Activated naive CD4-positive, alpha-beta T cell treated with Interleukin-2 at 50 U/mL for 16 hours (primary cell): ENCODE measurements at places on chromosomes 13 and 19.

DNA sequence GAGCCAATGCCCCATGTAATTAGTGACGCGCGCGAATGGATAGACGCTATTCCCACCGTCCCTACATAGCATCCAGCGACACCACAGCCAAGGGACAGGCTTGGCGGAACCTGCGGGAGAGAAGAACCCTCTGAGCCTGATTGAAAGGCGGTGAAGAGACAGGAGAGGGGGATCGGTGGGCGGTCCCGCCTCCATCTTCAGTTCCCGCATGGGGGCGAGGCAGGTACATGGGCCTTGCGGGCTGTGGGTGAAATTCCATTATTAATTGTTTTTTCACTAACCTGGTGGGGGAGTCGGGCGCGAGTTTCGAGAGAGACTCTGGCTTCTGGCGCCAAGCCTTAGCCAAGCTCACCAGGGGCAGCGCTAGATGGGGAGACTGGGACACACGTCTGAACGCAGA, 8.4 kb upstream of the TEX101 start:
- no peak for DNase-seq

DNA sequence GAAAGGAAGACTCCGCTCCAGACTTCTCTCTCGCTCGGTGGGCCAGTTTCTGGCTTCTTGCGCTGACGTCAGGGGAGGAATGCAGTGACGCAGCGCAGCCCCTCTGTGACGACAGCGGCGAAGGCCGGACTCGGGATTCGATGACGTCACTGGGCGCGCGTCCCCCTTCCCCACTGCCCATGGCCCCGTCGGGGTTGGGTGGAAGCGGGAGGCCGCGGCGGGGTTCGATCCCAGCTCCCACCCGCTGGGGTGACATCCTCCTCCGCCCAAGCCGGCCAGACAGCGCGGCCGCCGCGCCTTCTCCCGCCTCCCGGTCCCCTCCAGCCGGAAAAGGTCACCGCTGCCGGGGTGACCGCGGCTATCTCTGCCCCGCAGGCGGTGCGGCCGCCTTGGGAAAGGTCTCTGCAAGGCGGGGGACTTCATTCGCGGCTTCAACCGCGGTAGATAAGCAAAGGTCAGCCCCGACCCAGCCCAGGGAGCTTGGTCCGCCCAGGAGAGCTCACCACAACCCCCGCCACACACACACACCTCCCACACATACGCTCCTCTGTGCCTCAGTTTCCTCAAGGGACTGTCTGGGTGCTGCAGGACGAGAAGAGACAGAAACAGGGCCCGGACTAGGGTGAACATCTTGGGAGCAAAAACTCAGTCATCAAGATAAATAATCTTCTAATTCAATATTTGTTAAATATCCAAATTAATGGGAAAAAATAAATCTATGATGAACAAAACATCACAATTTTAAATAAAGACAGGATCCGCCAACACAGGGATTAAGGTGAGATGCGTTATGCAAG, 844 bp upstream of the RFX1 start:
- DNase-seq: no peak

- no peak for DNase-seq
Measured at GRCh38 chr19:14310055-14310454, 71.2 kb upstream of the ADGRE5 start.

- DNase-seq: no peak
Measured at GRCh38 chr19:50796128-50796633, 6.0 kb downstream of the ACP4 start.

DNA sequence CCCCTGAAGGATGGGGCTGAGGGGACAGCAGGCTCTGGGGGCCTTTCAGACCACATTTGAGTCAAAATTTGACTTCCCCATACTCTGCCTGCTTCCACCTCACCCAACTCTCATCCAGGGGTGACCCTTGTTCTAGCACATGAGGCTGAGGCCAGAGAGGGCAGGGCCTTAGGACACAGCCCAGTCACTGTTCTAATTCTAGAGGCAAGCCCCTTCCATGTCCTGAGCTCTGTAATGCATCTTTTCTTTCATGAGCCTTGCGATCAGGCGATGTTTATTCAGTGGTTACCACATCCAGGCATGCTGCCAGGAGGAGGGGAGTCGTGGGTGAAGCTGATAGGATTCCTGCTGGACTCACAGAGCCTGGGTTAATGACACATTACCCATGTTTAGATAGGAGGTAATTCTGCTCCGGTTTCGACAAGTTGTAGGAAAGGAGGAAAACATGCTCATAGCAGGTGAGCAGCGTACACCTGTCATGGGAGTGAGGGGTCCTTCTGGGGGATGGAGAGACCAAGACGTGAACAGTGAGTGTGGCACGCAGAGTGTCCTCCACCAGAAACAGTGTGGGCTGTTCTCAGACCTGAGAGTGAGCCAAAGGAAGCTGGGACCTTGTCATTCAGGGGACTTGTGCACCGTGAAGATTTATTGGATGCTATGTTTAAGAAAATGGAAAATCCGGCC, 9.3 kb downstream of the RPS9 start:
- DNase-seq: no peak

DNA sequence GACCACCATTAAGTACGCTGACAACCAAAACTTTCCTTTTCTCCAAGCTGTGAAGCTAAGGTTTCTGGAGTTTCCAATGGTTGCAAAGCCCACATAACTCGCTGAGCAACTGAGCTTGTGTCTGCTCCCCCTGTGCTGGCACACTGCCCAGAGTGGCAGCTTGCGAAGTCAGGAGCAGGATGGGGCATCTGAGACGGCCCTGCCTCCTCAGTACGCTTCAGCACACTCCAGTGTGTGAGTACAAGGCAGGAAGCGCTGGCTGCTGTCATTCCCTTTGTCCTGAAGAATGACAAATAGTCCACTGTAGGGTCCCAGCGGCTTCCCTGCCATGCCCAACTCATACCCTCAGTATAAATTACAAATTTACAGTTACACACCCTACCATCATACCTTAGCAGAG, 51.5 kb downstream of the SKA3 start:
- no peak for DNase-seq

GRCh38 chr13:73850104-73850873, 283.9 kb downstream of the KLF12 start:
- no peak for DNase-seq
